MG63 (cell line): ENCODE measurements at places on chromosomes 16 and 17. TPM values are rescaled to one million over a fixed set of nuclear protein-coding genes. Genes with fewer than 3 reads are reported as not detected.

HOXB7 gene
- total RNA-seq = 9.8 and 30.6 TPM in 2 replicates

APOH gene
- not detected in 2 replicates for total RNA-seq

SMARCE1 gene
- 57.9 and 83.9 TPM in 2 replicates for total RNA-seq

MRTFB gene
- 1.3 TPM in 2 replicates for total RNA-seq

TMIGD1 gene
- total RNA-seq = not detected in 2 replicates

BEAN1 gene
- total RNA-seq = 0.56 TPM in 1 of 2 replicates, not detected in the other

HS3ST4 gene
- 0.23 TPM in 1 of 2 replicates, not detected in the other for total RNA-seq
